ENCODE measurements at places on chromosomes 2 and 18.

GRCh38 chr18:8455661-8456614 is 153.3 kb upstream of the RAB12 start:
- DNase-seq: no peak

GRCh38 chr2:197934934-197935289 is 130.5 kb downstream of the PLCL1 start:
- DNase-seq: no peak

- DNase-seq: no peak
Measured at GRCh38 chr2:112834396-112835037, 2.1 kb downstream of the IL1B start.

- DNase-seq: no peak
Measured at GRCh38 chr18:63412953-63413352, 9.3 kb downstream of the VPS4B start.

GRCh38 chr2:133434959-133435668 is 133.1 kb downstream of the NCKAP5 start:
- DNase-seq: no peak

GRCh38 chr2:148922062-148922461 is 47.0 kb downstream of the KIF5C start:
- DNase-seq: no peak

GRCh38 chr2:147420947-147421675 is 423.7 kb upstream of the ACVR2A start:
- DNase-seq: no peak

GRCh38 chr2:157779794-157780193 is 96.3 kb downstream of the ACVR1 start:
- no peak for DNase-seq

GRCh38 chr2:20361893-20362292 is 11.2 kb upstream of the PUM2 start:
- DNase-seq: no peak

- no peak for DNase-seq
Measured at GRCh38 chr2:130316596-130316995, 26.1 kb upstream of the IMP4 start.

DNA sequence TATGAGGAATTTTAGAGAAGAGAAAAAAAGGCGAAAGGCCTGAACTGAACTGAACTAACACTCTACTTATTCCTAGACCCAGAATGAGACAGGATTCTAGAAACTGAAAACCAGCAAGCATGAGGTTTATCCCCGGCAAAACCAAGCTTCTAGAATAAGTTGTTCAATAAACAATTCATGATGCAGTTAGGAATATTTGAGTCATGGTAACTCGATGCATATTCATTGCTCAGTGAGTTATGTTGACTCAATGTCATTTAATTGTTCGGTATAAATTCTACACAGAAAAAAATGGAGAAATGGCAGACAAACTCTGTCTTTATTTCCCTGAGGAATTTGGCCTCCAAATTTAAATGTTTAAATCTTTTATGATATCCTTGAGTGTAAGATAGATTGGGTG is 321.5 kb downstream of the SATB2 start:
- no peak for DNase-seq

GRCh38 chr2:219045937-219046550 is 4.7 kb upstream of the CFAP65 start:
- peak; percentile 43 for DNase-seq
